Astrocyte (in vitro differentiated cells and primary cell): ENCODE measurements at places on chromosomes 6 and 20. TPM values are rescaled to one million over a fixed set of nuclear protein-coding genes. Genes with fewer than 3 reads are reported as not detected.

The PAK5 gene
- total RNA-seq, result 0.16 and 0.19 TPM in 2 replicates

The PKIB gene
- total RNA-seq, result 64.1 and 74.6 TPM in 2 replicates

The ADAM33 gene
- total RNA-seq, result 2.3 and 3.0 TPM in 2 replicates

The OR2H2 gene
- not detected in 2 replicates for total RNA-seq

The ASIP gene
- not detected in 2 replicates for total RNA-seq

The RIPOR2 gene
- total RNA-seq, result 0.29 and 0.95 TPM in 2 replicates

The RBM39 gene
- total RNA-seq, result 204 and 208 TPM in 2 replicates
